ENCODE measurements at places on chromosomes 1 and 21.

DNA sequence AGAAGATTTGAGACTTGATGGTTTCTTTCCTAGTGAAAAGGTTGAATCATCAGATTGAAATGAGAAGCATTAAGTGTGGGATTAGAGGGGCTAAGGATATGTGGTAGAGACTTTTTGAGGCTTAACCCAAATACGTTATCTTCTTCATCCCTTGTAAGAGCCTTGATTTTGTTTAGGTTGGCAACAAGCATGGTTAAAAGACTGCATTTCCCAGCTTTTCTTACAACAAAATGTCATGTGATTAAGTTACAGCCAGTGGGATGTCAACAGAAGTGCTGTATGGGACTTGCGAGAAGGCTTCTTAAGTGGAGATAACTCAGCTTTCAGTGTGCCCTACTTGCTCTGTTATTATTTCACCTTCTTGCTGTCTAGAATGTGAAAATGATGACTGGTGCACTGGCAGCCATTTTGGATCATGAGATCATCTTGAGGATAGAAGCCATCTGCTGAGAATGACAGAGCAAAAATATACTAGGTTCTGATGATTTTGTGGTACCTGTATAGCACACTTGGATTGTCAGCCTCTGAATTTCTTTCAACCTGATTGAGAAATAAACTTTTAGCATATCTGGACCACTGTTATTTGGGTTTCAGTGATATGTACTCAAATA lies 41.3 kb upstream of the GNG12 start:
- no peak for DNase-seq

GRCh38 chr1:83882906-83883305 lies 116.0 kb downstream of the TTLL7 start:
- DNase-seq = no peak

DNA sequence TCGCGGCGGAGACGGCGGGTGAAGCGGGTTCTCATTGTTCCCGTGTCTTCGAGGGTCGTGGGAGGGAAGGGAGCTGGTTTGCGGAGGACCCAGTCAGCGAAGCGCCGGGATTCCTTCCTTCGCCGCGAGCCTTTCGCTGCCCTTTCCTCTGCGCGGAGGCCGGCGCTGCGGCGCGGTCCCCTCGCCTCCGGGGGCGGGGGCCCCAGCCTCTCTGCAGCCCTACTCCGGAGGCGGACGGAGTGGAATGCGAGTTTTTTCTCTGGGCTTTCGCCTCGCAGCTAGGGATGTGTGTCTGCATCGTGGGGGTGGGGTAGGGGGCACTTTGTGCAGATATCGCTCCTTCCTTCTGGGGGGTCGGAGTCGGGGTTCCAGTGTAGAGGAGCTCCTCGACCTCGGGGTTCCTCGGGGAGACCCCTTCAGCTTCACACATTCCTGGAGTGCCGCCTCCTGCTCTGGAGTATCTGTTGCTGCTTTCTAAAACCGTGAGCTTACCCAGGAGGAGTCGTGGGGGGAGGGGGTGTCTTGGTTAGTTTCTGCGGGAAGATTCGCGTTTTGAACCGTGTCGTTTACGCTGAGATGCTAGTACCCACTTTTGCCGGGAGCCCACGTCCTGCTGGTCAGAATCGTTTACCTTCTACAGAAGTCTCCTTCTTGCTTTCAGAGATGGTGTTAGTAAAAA lies 595 bp downstream of the RNF2 start:
- DNase-seq = peak; percentile 73

DNA sequence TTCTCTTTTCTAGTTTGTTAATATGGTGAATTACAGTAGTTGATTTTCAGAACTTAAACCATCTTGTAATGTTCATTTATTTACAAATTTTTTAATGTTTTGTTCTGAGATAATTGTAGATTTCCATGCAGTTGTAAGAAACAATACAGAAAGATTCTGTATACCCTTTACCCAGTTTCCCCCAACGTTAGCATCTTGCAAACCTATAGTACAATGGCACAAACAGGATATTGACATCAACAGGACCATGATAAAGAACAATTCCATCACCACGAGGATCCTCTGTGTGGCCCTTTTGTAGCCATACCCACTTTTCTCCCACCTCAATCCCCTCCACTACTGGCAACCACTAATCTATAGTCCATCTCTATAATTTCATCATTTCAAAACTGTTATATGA lies 33.3 kb downstream of the COL6A1 start:
- no peak for DNase-seq

- DNase-seq = no peak
Observed at GRCh38 chr1:101330427-101331130, 93.8 kb downstream of the S1PR1 start.

GRCh38 chr1:62384276-62385005 lies 52.4 kb upstream of the USP1 start:
- no peak for DNase-seq

DNA sequence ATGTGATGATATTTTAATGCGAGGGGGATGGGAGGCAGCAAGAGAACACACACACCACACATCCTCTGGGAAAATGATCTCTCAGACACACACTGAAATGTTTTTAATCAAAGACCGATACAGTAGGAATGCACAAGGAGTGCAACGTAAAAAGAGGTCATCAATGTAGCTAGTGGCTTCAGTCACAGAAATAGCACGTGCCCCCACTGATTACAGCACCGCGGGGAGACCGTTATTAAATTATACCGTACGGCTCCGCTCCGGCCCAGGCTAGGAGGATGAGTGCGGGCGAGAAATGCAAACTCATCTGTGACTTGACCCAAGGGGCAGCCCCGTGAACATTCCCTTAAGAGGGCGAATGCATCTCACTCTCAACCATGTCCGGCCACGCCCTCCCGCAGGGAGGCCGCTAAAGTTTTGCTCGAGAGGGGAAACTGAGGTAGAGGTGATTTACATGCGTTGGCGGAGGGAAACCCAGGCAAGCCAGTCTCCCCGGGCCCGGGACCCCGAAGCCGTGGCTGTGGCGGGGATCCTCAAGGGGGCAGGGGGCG lies 552 bp downstream of the UBR4 start:
- no peak for DNase-seq

GRCh38 chr1:46406881-46407608 lies 12.9 kb downstream of the FAAH start:
- no peak for DNase-seq

DNA sequence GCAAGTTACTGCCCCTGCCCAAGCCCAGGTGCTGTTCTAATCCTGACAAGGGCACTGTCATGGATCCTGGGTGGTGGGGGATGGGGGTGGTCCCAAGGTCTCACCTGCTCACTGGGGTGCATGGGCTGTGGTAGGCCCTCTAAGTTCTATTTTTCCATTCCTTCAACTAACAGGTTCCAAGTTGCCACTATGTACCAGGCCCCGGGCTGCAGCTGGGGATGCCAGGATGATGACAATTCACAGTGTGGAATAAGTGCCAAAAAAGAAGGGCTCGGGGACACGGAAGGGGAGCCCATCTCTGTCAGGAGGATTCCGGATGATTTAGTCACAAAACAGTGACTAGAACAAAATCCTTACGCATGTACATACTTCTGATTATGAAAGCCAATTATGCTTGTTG lies 76.0 kb downstream of the STUM start:
- DNase-seq = no peak

DNA sequence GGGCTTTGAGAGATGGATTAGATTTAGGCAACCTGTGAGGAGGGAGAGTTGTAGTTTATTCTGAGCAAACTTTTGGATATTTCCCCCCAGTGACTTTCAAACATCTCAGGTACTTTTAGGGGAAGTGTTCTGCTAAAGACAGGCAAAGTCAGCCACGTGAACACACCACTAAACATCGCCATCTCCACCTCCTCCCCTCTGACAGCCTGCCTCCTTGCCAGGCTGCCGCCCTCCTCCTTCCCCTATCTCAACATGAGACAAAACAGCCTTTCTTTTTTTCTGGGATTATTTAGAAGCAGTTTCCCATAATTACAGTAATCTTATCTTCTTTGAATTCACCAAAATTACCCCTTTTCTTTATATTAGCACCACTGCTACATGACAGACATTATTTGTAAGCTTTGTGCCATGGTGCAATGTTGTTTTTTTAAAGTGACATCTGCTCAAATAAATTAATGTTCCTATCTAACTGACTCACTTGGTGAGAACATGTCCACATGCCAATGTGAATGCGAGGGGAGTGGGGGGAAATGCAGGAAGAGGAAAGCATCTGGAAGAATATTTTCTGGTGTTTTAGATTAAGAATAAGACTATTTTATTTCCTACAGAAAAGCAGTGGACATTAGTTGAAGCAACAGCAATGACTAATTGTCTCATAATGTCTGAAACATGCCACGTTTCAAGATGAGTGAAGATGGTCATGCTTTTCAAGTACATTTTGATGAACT lies 147.8 kb upstream of the ATP1B1 start:
- DNase-seq = no peak

DNA sequence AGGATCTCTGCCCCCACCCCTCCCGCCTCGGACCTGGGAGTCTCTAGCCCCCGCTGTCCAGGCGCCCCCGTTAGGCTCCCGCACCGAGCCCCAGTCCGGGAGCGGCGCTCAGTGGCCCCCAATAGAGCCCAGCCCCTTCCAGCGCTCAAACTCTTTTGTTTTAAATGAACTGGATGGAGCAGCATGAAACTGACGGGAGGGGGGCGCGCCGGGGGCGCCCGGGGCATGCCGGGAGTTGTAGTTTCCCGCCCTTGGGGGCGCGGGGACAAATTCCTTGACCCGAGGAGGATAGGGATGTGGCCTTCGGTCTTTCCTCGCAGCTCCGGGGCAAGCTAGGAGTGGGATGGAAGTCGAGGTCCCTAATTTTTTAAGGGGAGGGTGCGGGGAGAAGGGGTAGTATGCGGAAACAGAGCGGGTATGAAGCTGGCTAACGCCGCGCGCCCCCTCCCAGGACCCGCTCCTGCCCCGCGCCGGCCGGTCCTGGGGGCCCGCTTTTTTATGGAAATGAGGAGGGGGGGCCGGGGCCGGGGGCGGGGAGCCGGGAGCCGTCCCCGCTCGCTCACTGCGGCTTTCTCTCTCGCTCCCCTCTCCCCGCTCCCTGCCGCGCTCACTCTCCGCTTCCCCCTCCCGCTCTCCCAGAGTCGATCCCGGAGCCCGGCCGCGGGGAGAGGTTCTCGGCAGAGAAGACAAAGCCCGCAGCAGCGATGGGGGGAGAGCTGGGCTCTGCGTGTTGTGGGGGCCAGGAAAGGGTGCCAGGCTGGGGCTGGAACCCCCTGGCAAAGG lies at the start of gene MEX3A:
TSS of gene MEX3A (minus strand) at position 157 of the 783 bp plus-strand sequence. CDS start 467 bp downstream, outside the sequence.
- peak; percentile 85 for DNase-seq

Measured in activated CD8-positive, alpha-beta memory T cell treated with anti-CD3 and anti-CD28 coated beads, Interleukin-2, amount 50 U/mL, for 48 hours (primary cell).